Cardiac fibroblast (primary cell): ENCODE measurements at places on chromosomes 12 and 14.

DNA sequence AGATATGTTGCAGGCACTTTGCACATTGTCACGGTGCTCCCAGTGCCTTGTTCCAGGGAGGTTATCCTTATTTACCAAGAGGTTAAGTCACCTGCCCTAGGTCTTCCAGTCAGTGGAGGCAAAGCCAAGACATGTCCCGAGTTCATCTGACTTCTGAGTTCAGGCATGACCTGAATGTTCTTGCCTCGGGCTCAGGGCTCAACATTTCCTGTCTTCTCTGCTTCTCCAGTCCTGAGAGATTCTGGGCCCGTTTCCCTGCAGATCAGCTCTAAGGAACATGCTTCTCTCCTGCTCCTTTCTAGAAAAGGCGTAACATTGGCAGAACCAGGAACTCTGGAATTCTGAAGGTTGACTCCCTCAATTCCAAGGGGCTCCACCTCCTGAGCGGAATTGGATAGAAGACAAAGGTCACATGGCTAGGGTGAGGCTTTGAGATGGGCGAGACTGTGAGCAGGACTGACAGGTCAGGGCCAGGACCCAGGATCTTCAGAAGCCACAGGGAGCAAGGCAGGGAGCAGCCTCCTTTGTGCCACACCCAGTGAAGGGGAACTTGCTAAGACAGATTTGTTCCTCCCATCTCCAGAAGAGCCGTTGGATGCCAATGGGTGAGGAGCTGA, 19.9 kb downstream of the BDKRB2 start:
- DNase-seq = no peak

DNA sequence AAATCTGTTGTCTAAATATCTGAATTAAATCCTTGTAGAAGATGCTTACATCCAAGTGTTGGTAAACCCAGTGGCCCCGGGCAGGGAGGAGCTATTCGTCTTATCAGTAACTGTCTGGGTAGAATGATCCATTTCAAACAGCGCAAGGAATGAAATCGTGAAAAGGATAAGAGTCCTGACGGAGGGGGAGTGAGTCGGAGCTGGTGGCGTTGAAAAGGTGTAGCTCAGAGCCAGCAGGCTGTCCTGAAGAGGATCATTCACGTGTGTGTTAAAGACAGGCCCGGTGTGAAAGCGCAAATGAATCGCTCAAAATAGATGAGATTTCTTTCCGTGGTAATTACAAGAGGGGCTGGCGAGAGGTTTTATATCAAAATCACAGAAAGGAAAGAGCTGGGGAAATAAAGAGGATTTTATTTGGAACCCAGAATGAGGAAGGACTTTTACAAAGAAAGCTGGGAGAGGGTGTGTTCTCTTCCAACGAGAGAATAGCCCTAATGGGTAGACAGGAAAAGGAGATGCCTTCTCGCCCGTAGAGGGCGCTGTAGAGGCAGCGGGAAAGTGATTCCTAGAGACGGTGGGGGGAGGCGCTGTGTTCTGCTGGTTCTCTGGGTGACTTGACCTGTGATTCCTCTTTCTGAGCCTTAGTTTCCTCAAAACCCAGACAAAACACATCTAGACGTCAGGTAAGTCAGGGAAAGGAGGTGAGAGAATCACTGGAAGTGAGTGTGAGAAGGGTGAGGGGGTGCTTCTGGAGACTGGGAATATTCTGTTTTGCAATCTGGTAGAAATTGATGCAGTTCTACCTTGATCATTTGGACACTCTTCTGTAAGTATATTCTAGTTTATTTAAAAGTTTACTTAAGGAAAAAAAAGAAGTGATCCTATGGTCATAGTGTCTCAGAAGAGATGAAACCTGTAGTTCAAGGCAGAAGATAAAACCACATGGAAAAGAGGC, 39.3 kb downstream of the SRRM4 start:
- no peak for DNase-seq

- DNase-seq = no peak
These were observed 193.9 kb downstream of the FUT8 start for GRCh38 chr14:65606460-65606859.

DNA sequence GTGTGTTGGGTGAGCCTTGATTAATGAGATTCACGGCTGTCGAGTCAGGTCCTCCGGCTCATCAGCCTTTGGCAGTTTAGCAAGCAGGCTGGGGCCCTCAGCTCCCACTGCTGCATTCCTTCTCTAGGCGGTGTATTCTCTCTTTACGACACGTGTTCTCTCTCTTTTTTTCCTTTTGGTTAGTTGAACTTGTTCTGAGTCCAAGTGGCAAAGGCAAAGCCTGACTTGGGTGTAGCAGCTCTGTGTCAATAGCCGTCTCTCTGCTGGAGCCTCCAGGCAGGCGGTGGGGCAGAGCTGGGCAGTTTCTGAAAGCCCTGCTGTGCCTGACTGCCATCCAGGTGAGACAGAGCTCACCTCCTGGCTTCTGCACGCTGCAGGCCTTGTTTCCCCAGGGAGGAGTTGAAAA, 46.6 kb downstream of the SUSD6 start:
- peak; percentile 59 for DNase-seq

GRCh38 chr14:22849212-22849819, 12.9 kb downstream of the MMP14 start:
- peak; percentile 92 for DNase-seq

- DNase-seq = no peak
These were observed 11.9 kb upstream of the KLRB1 start for GRCh38 chr12:9619411-9620179.

DNA sequence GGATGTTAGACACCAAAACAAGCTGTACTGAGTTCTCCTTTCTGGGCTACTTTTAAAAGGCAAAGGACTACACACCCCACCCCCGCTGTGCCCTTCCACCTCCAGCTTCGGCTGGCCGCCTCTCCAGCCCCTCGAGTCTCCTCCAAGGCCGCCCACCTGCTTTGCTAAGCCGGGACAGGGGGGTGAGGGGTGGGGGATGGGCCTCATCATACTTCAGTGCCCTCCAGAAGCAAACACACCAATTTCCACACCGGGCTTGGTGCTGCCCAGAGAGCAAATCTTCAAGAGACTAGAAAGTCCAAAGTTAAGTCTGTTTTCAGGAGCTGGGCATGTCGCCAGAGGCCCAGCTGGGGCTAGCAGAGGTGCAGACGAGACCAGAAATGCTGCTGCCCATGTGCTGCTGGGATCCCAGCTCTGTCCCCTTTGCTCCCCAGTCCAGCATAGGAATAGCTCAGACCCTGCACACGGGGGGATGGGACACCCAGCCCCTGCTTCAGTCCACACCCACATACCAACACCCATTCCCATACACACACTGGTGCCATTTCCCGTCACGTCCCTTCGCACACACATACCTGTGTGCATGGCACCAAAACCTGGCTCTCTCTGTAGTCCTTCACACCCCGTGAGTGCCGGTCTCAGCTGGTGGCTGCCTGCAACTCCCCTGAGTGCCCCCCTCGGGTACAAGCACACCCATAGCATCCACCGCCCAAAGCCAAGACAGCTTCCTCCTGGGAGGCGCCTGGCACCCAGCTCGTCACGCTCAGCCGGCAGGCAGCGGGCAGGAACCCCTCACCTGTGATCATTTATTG, 1.0 kb downstream of the SLC6A12 start:
- DNase-seq = no peak

DNA sequence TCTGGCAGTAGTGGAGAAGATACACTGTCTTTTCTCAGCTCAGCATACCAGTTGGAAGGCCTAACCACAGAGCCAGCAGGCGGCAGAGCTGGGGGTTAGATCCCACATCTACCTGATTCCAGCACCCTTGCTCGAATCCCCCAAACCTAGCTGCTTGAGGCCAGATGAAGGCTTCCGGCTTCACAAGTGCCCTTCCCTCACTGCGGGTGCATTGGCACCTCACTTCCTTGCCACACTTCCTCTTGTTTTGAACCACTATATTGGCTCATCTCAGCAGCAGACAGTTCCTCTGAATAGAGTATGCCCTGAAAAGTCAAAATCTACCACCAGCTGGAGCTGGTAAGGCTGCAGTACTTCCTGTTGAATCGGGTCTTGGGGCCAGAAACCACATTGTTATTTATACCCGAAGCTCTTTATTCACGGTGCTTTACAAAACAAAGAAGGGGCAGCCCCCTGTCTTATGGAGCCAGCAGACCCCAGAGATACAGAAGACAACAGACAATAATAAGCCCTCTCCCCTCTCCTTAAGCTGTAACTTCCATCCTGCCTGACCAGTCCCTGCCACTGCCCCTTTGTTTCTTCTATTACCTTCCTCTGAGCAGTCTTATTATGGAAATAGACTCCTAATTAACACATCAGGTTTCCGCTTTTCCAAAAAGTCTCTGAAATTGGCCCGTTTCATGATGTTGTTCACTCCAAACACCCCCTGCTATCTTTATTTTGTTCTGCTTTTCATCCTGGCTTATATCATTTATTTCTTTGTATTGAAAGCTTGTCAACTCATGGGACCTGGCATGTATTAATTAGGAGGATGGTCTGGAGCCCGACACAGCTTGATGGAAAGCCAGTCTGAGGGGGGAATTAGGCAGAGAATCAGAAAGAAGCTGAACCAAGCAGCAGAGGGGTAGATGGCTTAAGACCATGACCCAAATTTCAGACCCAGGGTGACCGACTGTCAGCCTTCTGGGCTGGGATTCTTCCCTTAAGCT, 233.5 kb downstream of the EFCAB11 start:
- no peak for DNase-seq

DNA sequence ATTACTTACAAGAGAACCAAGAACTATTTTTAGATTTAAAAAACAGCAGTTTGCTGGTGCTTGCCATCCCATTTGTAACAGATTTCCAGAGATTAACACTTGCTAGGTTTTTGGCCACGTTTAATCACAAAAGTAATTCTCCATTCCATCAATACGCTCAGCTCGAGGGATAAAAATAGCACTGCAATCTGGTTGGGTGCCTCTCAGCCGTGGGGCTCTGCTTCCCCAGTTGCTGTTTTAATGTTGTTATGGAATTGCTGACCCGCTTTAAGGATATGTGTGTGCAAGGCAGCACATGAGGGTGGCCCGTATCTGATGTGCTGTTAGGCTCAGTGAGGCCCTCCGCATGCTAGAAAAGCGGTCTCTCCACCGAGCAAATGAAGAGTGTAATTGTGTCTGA, 222.2 kb upstream of the TMEM260 start:
- DNase-seq = no peak

DNA sequence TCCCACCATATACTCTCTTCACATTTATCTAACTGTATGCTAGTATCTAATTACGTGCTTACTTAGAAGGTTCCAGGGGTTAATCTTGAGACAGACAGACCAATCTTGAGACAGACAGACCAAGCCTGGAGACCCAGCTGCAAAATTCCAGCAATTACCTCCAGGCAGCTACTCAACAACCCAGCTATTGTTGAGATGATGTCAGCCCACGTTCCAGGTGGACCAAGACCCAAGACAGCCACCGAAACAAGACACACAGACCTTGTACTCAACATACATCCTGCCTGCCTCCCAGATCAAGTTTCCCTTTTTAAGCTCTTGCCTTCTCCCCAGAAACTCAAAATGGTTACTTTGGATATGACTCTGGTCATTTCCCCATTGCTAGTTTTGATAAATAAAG, 64.9 kb upstream of the VASH1 start:
- DNase-seq = no peak

DNA sequence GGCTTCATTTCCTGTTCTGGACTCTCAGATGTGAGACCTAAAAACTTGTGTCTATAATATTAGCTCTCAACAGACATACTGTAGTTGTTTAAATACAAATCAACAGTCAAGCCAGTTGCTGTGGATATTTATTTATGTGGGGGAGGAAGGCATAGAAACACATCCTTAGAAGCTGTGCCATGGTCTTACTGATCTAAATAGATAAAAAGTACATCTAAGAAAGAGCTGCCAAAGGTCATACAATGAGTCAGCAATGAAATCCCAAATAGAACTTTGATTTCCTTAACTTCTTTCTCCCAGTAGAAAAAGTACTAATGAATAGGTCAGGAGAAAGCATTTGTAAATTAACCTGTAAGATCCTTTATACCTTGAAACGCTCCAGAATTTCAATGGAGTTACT, 185.1 kb downstream of the AKAP6 start:
- DNase-seq = peak; percentile 10

DNA sequence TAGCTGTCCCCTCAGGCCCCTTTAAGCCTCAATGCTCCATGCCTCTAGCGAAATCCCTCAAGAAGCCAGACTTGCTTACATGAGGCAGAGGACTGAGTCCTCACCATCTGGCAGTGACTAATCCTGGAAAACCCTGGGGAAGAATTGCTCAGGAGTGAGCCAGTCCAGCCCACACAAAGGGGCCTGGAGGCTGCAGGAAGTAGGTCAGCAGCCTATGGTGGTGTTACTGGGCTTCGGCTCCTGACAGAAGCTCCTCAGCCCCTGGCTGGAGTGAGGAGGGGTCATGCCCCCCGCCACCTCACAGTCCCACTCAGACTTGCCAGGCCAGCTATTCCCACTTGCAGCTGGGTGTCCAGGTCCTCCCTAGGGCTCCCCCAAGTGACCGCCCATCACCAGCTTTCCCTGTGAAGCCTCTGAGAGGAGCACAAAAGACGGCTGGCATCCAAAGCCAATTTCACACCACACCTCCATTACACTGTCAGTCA, 250.5 kb downstream of the DPF3 start:
- peak; percentile 95 for DNase-seq

DNA sequence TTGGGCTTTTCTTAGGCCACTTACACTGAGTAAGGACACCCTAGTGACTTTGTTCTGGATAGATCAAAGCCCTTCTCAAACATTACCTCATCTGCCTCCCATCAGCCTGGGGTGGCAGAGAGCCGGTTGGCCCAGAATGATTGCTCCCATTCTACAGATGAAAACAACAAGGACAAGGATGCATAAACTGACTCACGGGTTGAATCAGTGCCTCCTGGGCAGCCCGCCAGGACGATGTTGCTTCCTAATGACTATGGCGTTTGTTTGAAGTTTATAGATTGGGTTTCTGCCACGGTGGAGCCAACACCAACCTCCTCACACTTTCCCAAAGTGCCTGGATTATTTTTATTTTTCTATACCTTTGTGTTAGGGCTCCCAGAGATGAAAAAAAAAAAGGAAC, 3.6 kb upstream of the VRK1 start:
- no peak for DNase-seq

DNA sequence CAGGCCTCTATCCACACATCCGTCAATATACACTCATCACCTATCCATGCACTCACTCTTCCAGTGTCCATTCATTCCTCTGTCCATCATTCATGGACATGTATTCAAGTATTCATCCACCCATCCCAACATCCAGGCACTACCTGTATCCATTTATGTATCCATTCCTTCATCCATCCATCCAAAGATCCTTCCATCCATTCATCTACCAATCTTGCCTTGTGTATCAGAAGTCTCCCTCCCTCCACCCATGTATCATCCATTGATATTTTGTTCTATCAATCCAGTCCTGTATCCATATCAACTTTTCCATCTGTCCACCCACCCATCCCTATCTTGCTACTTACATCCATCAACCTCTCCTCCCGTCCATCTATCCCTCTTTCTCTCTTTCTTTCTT, 4.0 kb downstream of the BEGAIN start:
- DNase-seq = no peak
